ENCODE measurements at places on chromosomes 5 and 9. TPM values are rescaled to one million over a fixed set of nuclear protein-coding genes. Genes with fewer than 3 reads are reported as not detected.

- no peak for DNase-seq
Measured at GRCh38 chr5:113223831-113224604, 210.8 kb downstream of the TSSK1B start.

The ECSCR gene
- 6.4 TPM for total RNA-seq

GRCh38 chr9:3415906-3416305 lies 109.9 kb downstream of the RFX3 start:
- no peak for DNase-seq

The OGN gene
- not detected for total RNA-seq

DNA sequence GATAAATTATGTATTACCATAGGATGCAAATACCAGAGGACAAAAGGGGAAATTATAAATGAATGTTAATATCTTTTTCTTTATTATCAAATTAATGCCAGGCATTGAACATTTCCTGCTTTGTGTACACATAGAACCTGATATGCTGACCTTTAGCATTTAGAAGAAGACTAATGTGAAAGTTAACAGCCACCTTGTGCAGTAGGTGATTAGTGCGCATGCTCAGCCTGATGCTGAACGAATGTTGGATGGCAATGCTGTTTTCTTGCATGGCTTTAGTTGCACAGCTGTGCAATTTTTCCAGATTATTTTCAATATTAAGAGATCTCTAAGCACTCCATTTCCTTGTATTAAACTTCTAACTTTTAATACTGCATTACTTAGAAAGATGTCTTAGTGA lies 45.5 kb downstream of the CCNH start:
- DNase-seq, result no peak

DNA sequence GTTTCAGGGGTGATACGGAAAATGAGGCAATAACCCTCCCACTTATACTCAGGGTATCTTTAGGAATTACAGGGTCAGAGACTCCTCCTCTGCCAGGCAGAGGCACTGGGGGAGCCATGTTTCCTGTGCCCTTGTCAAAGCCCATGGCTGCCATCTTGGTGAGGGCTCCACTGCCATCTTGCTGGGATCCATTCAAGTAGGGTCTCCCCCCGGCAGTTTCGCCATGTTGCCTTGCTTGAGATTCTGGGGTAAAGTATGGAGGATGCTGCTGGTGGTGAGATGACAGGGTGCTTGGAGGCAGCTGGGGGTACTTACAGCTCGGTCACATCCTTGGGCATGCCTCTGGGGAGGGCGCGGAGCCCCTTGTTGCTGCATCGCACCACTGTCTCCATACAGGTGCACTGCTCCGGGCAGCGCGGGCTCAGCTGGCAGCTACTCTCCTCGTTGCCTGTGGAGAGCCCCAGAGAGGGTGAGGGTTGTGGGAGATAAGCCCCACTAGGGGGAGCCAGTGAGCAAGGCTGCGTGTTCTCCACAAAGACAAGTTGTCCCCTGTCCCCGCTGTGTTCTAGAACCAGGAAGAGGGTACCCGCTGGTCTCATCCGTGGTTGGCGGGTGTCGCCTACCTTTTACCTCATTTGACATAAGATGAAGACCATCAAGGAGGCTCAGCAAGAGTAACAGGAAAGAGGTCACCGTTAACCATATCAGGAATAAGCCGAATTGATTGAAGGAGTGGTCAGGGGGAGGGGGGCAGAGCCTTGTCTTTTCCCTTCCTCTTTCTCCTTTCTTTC lies 169.0 kb upstream of the PANK3 start:
- peak; percentile 91 for DNase-seq

- DNase-seq, result no peak
Measured at GRCh38 chr5:100448111-100448528, 87.1 kb upstream of the FAM174A start.

DNA sequence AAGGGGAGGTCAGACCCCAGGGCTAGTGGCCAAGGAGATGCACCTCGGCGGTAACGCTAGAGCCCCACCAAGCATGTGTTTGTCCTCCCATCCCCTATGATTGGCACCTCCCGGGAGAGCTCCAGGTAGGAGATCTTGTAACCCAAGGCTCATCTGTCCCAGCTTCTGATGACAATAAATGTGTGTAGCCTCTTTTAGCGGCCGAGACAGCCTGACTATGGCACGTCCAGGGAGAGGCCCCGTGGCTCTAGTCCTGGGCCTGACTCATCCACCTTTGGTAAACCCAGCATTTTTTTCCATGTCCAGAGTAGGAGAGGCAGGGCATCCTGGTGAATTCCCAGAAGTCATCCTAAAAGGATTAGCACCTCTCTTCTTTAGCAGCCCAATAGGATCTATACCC lies 39.2 kb downstream of the IRF1 start:
- DNase-seq, result no peak

GRCh38 chr9:117929868-117930267 lies 225.7 kb downstream of the TLR4 start:
- no peak for DNase-seq

The PCDHGA10 gene
- total RNA-seq, result 0.35 TPM

GRCh38 chr5:76766746-76767145 lies 50.8 kb downstream of the F2R start:
- DNase-seq, result no peak

- no peak for DNase-seq
Measured at GRCh38 chr5:92023555-92023954, 640.4 kb upstream of the ARRDC3 start.
